ENCODE measurements at places on chromosomes 7 and 10.

DNA sequence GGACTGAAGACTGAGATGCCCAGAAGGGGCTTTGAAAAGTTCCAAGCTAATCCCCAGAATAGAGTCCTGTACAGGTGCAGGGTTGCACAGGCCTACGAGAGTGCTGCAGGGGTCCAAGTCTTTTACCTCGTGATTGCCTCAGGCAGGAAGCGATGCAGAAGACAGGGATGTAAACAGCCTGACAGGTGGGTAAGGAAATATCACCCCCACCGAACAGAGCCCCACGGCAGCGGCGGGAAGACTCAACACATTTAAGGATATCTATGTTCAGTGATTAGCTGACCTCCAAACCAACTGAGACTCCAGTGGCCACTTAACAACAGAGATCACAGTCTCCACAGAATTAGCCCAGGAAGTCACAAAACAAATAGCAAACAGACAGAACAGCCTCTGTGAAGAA, 73.9 kb upstream of the VIPR2 start:
- no peak for DNase-seq

DNA sequence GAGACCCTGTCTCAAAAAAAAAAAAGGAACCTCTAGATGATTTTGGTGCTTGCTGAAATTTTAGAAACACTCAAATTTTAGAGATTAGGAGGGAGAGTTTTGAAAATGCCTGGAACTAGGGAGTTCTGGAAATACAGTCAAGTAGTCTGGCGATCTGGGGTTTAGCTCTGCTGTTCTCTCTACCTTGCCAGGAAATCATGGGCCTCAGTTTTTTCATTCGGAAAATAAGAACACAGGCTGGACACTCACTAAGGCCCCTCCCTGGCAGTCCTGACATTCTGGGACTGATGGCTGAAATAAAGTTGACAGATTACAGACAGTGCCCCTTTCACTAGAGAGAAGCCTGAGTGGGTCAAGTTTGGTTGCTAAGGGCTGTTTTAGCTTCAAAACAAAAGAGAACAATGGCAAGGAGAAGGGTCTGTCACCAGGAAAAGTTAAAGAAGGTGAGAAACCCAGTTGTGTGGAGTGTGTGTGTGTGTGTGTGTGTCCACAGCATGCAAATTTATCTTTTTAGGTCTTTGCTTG, 25.0 kb upstream of the CALN1 start:
- no peak for DNase-seq

DNA sequence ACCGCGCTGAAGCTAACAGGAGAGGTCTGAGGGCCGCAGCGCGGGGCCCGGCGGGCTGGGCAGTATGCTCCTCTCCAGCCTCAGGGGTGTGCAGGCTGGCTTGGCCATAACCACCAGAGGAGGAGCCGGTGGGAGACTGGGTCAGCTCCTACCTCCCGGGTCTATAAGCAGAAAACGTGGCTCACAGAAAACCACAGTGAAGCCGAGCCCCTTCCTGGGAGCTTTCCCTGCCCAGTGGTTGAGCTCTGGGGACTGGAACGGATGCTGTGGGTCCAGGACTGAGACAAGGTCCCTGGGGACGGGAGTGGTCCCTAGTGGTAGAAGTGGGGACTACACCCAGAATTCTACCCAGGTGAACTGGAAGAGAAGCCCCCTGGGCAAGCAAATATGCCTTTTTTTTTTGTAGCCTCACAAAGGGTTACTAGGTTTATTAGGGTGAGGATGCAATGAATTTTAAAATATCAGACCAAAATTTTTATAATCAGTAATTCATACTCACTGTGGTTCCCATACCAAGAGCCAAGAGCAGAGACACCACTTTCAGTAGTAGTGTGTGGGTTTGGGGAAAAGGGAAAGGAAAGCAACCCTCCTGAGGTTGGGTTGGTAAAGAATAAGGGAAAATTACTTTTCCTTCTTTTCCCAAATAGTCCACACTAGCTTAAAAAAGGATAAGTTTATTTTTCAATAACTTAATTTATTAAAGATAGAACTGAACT, 67.9 kb upstream of the PRKCQ start:
- DNase-seq = no peak

DNA sequence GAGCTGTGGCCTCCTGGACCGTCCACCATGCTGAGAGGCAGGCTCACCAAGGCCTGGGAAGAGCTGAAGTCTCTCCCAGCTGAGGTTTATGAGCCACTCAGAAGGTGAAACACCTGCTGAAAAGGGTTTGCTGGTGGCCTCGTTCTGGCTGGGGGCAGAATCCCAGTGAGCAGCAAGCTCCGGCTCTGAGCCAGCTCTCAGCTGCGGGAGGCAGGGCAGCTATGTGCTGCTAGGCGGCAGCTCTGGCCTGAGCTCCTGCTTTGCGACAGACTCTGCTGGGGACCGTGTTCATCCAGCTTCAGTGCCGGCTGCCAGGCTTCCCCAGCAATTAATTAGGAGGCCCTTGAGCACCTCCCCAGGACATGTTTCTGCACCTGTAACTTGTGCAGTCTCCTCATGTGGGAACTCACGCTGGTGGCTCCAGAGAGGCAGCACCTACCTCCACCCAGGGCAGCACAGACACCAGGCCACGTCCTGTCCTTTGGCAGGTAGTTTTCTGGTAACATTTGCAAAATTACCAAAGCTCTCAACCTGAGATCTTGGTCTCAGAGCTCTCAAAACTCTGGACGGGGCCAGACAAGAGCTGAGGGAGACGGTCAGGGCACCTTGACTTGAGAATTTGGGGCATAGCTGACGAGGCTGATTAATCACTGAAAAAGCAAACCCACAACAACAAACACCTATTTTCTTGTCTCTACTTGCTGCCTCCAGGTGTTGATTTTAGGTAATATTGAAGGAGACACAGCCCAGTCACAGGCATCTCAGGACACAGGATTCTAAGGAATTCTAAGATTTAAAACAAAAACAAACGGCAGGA, 185.0 kb downstream of the TCERG1L start:
- DNase-seq = no peak

DNA sequence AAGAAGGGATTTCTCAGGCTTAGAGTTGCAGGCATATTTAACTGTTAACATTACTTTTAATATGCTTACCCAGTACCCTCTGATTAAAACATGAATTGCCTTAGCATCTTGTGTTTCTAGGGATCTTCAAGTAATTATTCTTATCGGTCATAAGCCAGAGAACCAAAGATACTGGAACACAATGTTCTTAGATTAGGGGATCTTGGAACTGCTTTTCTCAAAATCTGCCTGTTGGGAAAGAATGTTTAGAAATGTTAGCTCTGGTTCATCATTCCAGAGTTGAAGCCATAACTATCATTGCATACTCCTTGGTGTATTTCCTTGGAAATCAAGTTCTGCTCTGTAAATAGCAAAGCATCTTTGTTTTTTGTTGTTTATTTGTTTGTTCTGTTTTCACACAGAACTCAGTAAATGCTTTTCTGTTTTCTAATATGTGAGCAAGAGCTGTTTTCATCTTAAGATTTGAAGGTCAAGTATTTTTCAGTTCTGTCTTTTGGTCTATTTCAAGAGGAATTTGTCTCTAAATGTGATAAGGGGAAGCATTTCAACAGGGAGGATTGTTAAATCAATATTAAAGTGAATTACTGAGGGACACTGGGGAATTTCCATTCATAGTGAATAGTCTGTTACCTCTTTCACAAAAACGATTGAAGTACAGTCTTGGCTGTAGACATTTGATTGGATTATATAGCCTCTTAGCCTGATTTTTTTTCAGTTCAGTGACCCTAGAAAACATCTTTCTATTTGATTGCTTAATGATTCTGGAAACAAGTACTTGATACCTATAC, 103.2 kb upstream of the CYP26C1 start:
- DNase-seq = peak; percentile 10

- DNase-seq = no peak
These were observed 51.0 kb downstream of the POLR3A start for GRCh38 chr10:77978360-77978759.

GRCh38 chr10:88759366-88760101, at the start of gene LIPN:
Gene LIPN (plus strand): TSS chr10:88760020. CDS start chr10:88761406, 1,386 bp downstream.
- DNase-seq = peak; percentile 47

DNA sequence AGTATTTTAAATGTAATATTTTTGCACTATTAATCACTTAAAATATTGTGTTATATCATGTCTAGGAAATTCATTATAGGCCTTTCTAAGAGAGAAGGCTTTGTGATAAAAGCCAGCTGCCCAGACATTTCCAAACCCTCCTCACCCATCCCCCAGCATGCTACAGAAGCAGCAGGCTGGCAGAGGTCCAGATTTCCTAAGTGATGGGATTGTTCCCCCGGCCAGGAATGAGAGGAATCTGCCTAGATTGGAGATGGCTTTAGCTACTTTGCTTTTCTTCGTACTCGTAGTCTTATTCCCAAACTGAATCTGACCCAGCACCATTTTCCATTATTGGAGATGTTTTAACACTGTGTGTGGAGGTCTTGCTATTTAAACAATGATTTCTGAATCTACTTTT, 29.4 kb downstream of the CDK14 start:
- peak; percentile 43 for DNase-seq

DNA sequence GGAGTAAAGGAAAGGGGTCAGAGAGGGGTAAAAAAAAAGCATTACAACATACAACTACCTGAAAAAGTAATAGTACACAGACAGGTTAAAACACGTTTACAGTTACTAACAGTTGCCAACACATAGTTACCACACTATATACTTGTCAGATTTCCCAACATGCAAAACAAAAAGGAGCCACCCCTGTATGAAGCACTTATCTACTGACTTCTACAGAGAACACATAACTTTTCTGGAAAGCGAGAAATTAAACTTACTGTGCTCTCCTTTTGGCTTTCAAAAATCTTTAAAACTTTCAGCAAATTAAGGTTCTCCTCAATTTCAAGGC, 2.1 kb downstream of the ABI1 start:
- DNase-seq = no peak

DNA sequence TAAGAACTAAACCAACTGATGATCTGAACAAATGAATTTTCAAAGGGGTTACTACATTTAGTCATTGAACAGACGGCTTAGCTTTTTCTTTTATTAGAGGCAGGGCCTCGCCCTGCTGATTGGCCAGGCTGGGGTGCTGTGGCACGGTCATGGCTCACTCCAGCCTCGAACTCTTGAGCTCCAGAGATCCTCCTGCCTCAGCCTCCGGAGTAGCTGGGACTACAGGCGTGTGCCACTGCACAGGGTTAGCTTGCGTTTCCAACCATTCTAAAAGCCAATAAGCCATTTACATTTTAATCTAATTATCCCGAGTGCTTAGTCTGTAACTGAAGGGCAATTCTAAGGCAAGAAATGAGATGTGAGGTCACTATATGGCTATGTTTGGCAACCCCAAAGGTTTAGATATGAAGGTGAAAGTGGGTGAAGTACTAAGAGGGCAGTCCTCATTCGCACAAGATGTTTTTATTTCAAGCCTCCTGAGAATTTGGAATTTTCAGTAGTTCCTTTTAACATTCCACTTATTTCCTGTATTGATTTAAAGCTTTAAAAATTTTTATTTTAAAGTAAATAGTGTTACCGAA, 1.6 kb upstream of the CDK13 start:
- DNase-seq = no peak

DNA sequence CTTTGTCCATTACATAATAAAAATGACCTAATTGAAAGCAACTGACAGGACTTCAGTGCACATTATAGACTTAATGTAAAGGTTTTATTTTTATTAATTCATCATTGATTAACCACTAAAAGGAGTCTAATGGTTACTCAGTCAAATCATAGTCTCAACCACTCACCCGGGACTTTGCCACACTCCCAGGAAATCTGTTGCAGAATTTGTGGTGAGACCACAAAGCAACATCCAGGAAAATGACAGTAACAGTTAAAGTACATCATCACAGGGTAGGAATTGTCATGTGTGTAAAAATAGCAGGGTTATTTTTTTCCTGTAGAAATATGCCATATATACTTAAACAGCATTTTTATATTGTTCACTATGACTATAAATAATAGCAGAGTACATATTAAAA, 6.3 kb upstream of the HGF start:
- DNase-seq = no peak

DNA sequence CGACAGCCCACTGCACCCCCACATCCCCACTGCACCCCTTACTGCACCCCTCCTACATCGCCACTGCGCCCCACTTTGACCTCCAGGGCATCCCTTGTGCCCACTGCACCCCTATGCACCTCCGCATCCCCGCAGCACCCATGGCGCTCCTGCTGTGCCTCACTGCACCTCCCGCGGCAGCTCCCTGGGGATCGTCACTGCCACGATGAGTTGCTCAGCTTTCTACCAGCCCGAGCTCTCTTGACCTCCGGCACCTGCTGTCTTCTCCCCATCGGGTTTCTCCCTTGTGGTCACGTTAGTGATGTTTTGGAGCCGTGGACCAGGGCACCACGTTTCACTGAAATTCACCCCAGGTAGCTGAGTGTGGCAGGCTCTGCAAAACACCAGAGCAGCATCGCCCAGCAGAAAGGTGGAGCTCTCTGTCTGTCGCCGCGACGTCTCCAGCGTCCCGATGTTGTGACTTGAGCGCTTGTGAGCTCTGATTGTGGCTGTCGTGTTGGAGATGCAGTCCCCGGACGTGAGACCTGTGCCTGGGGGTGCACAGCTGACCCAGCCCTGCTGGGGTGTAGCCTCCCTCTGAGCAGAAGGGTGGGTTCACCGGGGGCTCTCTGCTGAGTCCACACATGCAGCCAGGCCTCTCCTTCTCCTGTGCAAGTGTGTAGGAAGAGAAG, 147.7 kb downstream of the DNAJB6 start:
- DNase-seq = no peak

DNA sequence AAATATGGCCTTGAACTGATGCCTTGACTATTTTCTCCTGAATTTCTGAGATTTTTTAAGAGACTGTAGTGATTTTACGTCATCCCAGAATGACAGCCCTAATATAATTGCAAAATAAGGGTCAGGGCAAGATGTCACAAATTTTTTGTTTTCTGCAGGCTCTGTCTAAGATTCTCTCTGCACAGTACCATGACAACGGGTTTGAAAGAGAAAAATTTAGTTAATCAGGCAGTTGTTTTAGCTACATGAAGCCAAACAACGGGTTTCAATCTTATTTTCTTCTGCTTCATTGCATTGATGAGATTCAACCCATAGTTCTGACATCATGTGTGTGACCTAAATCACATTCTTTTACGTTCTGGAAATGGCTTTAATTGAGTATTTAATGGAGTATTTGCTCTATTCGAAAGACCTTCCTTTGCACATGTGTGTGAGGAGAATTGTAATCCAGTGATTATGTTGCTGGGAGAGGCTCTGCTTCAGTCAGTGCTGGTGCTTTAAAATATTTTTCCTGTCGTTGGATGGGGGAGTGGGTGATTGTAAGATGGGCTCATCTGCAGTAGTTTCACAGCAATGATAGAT, 118.0 kb upstream of the RHOBTB1 start:
- no peak for DNase-seq

DNA sequence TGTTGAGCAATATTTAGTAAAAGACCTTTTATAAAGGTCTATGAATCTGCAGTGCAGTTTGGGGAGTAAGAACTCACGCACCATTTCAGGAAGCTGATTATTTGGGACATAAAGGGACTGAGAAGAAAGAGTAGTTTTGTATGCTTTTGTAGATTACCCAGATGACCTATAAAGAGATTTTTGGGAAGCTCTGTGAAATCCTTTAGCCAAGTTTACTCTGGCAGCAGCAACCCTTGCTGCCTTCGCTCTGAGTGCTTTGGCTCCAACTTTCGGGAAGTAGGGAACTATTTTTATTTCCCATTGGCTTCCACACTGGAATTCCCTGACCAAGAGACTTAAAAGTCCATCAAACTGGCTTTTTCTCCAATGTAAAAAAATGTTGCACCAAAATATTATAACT, 1110.1 kb upstream of the PHF14 start:
- DNase-seq = no peak

GRCh38 chr7:51217804-51218203, 98.8 kb downstream of the COBL start:
- DNase-seq = no peak
